ENCODE measurements at places on chromosomes 7 and 10.
A peak's percentile ranks its signal among the peaks of the same experiment; 100 is the strongest.

GRCh38 chr10:102777711-102778453, 34.1 kb downstream of the WBP1L start:
- DNase-seq = no peak

DNA sequence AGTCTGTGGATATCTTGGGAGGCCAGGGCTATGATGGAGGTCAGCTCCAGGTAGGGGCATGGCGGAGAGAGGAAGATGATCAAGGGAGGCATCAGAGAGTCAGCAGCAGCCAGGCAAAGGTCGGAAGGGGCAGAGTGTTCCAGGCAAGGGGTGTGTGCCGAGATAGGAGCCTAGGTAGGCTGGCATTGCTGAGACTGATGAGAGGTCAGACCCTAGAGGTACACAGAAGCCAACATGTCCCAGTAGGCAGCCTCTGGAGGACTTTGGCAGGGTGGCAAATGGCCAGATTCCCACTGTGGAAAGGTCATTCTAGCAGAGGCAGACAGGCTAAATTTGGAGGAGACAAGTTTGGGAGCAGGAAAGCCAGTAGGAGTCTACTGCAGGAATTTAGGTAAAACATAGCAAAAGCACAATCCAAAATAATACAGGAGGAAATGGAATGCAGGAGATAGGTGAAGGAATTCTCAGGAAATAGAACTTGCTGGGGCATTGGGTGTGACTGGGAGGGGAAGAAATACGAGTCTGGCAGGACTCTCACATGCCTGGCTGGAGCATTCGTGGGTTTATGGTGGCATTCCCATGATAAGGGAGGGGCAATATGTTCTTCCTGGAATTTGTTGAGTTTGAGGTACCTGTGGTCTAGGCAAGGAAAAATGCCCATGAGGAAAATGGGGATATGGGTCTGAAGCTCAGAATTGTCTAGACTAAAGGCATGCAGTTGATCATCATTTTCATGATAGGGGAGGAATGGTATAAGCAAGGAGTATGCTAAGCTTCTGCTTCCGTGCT, 25.7 kb downstream of the TMEM176A start:
- DNase-seq = no peak

- no peak for DNase-seq
Observed at GRCh38 chr7:141737118-141737835, 881 bp upstream of the SSBP1 start.

DNA sequence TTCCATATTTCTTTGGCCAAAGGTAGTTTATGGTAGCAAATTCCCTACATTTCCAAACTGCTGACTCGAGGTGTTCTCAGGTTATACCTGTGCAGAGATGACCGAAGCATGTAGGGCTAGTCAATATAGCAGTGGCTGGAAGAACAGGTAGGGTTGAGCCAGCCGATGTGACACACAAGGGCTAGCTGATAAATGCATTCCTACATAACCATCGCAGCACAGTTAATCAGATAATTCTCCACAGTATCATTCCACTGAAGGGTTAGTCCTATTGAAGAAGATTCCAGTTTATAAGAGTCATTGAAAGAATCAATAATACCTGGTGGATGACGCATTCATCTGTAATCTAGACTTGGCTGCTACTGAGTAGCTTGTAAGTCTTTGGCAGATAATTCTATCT, 220.0 kb downstream of the KIF20B start:
- no peak for DNase-seq

GRCh38 chr7:149294634-149295480, 32.9 kb downstream of the ZNF783 start:
- DNase-seq = no peak

DNA sequence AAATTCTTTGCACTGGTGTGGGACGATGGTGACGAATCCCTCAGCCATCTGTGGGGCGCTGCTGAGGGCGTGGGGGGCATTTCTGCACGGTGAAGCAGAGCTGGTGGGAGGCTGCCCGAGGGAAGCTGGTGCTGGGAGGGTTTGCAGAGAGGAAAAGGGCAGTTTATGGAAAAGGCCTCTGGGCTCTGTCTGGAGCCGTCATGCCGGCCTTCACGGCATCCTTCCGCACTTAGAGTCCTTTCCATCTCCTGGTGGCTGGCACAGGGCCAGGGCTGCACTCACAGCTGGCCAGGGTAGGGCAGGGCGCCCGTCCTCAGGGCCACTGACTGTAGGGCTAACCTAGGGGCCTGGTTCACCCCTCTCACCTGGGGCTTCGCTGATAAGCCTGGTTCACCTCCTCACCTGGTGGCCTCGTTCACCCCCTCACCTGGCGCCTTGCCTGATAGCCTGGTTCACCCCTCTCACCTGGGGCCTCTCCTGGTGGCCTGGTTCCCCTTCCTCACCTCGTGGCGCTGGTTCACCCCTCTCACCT, 598 bp upstream of the AMZ1 start:
- no peak for DNase-seq

DNA sequence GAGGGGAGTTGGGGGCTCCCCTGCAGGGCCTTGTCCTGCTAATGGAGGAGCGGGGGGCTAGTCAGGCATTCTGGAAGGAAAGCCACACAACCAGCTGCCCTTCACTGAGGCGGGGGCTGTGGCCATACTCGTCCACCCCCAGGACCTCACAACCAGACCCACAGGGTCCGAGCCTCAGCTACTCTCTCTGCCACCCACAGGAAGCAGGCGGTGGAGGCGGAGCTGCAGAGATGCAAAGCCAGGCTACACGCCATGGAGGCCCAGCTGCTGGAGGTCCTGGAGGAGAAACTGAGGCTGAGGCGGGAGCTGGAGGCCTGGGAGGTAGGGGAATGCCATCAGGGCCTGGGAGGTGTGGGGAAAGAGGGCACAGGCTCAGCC, 3.1 kb downstream of the ABHD11 start:
- DNase-seq = no peak

- no peak for DNase-seq
Observed at GRCh38 chr7:98211221-98211675, at the start of gene BHLHA15. BHLHA15 (plus strand) TSS chr7:98211439; CDS start chr7:98212310, 871 bp downstream.

- no peak for DNase-seq
Observed at GRCh38 chr10:99358101-99358500, 28.9 kb downstream of the CNNM1 start.

- DNase-seq = no peak
Observed at GRCh38 chr7:1447551-1448244, 11.6 kb downstream of the MICALL2 start.

DNA sequence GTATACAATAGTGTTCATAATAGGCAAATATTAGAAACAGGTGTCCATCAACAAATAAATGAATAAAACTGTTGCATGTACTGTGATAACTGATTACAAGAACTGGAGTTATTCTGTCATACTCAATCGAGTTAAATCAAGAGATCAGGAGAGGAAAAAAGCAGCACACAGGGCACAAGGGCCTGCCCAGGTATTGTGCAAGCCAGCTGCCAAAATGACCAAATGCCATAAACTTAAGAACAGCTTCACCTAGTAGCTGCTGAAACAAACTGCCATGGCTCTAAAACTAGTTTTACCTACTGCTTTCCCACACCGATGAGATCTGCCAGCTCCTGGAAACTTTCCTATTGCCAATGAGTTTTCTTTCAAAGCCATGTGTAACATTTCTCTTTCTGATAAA, 12.2 kb downstream of the GSAP start:
- DNase-seq = no peak

- DNase-seq = no peak
Observed at GRCh38 chr7:84264396-84264795, 69.8 kb upstream of the SEMA3A start.

GRCh38 chr10:94355841-94356240, 6.9 kb downstream of the NOC3L start:
- DNase-seq = no peak

DNA sequence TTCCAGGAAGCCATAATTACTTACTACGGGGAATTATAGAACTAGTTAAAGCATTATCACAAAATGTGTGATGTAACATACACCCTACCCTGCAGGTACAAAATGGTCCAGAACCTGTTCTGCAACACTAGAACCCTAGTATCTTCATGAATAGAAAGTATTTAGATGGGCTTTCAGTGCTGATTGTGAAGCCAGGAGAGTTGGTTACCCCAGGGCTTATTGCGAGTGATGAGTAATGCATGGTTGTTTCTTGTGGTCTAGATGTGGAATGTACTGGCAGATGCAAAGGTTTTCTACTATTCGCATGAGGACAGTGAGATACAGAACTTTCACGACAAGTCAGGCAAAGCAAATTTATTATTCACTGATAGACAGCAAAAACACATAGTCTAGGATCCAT, 33.6 kb upstream of the AGR3 start:
- no peak for DNase-seq

DNA sequence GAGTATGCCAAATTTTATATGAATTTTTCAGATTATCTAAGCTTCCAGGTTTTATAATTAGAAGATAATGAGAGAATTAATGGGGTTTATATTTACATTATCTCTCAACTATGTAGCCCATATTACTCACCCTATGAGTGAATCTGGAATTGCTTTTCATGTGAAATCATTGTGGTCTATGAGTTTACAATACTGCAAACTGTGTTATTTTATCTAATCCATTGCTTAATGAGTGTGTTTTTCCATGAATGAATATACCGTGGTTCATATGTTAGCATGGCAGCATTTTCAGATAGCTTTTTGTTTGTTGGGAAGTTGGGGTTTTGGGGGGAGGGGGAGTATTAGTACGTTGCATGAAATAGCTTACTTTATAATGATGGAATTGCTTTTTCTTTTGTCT, 44.5 kb downstream of the FGFBP3 start:
- no peak for DNase-seq

DNA sequence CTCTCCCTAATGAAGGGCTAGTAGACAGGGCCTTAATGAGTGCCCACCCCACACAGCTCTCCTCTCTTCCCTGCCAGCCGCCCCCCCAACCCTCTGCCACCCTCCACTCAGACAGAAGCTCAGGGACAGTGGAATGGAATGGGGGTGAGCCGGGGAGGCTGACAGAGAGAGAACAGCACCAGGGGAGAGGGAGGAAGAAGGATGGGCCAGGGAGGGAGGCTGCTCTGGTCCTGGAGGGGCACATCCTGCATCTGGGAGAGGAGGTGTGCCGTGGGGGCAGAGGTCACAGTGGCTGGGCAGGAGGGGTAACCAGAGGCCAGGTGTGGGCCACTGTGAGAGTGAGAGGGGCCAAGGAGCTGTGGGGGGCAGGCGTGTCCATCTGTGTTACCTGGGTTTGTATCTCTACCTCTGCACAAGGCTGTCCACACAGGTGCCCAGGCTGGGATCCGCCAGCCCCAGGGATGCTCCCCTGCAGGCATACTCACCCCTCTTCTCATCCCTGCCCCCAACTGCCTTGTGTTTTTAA, 2.4 kb downstream of the NYAP1 start:
- DNase-seq = no peak

GRCh38 chr7:24419077-24419476, 135.1 kb downstream of the NPY start:
- no peak for DNase-seq

GRCh38 chr7:114986190-114987180, 64.6 kb downstream of the MDFIC start:
- DNase-seq = no peak

DNA sequence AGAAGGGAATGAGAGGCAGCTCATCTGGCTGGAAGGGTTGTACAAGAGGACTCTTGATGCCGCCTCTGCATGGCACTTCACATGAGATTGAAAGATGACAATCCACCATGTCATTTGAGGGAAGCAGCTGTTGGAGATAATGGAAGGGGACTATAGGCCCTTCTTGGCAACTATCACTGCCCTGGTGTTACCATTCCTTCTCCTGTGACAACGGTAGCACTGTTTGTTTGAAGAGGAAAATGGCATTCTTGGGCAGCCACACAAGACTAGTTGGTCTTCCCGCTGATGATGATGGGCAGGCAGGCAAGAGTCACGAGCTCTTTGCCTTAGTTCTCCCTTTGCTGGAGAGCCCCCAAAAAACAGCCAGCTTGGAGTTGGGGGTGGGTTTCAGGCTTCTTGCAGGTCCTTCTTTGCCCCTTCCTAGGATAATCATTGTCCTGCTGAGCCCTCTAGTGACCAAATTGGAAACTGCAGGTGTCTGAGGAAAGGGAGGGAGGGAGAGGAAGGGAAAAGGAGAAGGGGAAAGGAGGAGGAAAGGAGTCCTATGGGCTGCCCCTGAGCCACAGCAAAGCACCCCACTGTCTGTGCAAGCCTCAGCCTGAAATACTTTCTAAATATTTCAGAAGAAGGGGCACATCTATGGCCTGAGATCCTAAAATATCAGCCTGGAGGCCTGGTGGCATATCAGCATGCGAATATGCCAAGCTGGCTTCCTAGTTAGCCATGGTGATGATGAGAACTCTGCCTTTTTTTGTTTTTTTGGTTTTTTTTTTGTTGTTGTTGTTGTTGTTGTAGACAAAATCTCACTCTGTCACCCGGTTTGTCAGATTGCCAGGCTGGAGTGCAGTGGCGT, 165.6 kb upstream of the KMT2E start:
- peak; percentile 27 for DNase-seq

- DNase-seq = no peak
Observed at GRCh38 chr10:86203162-86203905, 163.3 kb downstream of the GRID1 start.

DNA sequence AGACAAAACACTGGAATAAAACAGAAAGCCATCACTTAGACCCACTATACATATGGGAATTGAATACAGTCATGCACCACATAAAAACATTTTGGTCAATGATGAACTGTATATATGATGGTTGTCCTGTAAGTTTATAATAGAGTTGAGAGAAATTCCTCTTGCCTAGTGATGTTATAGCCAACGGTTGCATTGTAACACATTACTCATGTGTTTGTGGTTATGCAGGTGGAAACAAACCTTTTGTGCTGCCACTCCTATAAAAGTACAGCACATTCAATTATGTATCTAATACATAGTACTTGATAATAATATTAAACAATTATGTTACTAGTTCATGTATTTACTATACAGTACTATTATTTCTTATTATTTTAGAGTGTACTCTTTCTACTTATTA, 381.2 kb upstream of the MBL2 start:
- no peak for DNase-seq

- DNase-seq = no peak
Observed at GRCh38 chr7:131276748-131277147, 50.9 kb upstream of the MKLN1 start.

GRCh38 chr10:11035301-11035991, 17.8 kb downstream of the CELF2 start:
- no peak for DNase-seq

DNA sequence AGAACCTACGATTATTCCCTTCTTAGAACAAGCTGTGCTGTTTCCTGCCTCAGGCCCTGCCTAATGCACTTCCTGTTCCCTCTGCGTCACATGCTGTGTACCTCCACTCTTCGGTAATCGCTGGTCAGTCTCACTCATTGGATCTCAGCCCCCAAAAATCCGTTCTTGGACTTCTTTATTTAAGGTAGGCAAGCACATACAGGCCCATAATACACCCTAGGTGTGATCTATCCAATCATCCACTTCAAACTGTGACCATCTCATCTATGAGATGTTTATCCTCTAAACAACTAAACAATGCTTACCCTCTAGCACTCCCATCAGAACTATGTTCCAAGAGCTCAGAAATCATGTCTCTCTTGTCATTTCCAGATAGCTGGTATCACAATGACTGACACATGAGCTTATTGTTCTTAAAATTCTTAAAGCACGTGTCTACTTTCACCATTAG, 83.9 kb downstream of the CADPS2 start:
- no peak for DNase-seq
